Inflammatory macrophage treated with lipopolysaccharide for 4 hours (primary cell): ENCODE measurements at places on chromosomes 12 and 14.

- DNase-seq: no peak
Observed at GRCh38 chr12:96462571-96463280, 26.7 kb upstream of the CFAP54 start.

GRCh38 chr12:94304566-94305061, 155.1 kb downstream of the CEP83 start:
- no peak for DNase-seq

- no peak for DNase-seq
Observed at GRCh38 chr12:131675126-131676080, 35.5 kb upstream of the SFSWAP start.

DNA sequence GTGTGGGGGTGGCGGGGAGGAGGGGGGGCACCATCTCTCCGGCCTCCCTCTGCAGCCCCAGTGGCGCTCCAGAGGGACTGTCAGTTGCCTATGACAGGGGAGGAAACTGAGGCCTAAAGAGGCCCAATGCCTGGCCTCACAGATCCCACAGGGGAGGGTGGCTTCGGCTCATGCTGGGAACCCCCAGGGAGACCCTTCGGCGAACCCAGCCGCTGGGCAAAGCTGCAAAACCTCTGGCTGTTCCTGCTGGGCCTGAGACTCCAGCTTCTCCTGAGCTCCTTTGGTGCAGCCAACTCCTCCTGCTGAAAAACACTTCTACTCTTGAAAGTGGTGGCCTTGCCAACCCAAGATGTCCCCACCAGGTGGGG, 170.1 kb upstream of the RTL1 start:
- DNase-seq: no peak

GRCh38 chr12:51246254-51246853, 7.7 kb downstream of the DAZAP2 start:
- DNase-seq: peak; percentile 90

DNA sequence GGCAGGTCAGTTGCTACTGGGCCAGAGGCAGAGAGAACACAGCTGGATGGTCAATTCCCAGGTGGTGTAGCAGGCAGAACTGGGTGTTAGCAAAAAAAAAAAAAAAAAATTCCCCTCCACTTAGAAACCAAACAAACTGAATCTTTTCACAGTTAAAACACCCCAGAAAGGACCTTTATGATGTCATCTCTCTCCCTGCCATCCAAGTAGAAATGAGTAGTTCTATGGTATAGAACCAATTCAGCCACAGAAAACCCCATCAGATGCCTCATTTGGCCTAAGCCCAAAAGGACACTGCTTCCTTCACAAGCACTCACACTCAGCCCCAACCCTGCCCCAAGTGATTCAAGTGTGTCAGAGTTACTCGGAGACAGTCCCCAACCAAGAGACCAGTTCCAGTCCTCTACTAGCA, 230.8 kb downstream of the DPF3 start:
- DNase-seq: no peak

- DNase-seq: no peak
Observed at GRCh38 chr14:88008039-88008742, 3.3 kb downstream of the GPR65 start.

GRCh38 chr12:51855586-51856428, 7.3 kb upstream of the FIGNL2 start:
- no peak for DNase-seq

DNA sequence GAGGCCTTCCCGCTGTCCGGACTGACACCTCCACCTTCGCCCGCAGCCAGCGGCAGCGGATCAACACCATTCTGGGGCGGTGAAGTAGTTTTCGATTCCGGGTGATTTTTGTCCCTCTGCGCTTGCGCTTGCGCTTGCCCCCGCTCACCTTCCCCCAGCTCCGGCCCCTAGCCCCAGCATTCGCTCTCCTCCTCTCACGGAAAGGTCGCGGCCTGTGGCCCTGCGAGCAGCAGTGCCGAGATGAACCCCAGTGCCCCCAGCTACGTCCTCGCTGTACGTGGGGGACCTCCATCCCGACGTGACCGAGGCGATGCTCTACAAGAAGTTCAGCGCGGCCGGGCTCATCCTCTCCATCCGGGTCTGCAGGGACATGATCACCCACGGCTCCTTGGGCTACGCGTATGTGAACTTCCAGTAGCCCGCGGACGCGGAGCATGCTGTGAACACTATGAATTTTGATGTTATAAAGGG, 22.7 kb upstream of the SRGAP1 start:
- no peak for DNase-seq

GRCh38 chr12:31835276-31835882, 106.6 kb upstream of the AMN1 start:
- no peak for DNase-seq

DNA sequence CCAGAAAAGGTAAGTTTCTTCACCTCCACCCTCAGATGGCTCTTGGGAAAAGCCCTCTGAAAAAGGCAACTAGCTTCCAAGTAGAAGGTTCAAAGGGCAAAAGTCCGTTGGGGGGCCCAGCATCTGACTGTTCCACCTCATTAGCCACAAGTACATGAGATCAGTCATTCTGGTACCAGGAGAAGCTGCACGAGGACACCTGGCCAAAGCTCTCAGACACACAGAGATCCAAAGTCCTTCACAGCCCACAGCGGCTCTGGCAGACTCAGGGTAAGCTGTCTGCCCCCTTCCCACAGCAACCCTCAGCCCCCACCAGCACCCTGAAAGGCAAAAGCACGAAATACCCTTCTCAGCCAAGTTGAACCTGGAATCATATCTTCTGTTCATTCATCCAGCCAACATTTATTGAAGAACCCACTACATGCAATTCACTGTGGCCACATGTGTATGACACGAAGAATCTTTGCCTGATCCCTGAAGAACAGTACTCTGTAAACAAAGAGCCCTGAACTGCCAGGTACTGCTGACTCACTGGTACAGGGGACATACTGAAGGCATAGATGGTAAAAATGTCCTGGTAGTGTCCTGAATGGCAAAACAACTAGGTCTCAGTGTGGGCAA, 19.0 kb downstream of the SLC7A7 start:
- no peak for DNase-seq
